ENCODE measurements at places on chromosomes 4 and X.

GRCh38 chrX:48474127-48474526, 1.9 kb upstream of the FTSJ1 start:
- no peak for DNase-seq

DNA sequence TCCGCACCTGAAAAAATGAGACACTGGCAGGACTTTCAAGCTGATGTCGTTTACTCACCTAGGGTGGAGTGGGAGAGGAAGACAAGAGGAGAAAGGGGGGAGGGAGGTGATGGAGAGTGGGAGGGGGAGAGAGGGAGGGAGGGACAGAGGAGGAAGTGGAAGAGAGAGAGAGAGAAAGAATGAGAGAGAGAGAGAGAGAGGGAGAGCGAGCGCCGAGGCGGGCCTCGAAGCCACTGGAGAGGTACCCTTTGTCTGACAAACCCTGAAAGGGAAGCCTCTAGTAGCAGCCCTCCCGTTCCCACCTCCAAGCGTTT, 296 bp upstream of the ADGRL3 start:
- DNase-seq = no peak

- no peak for DNase-seq
These were observed 19.1 kb downstream of the PIR start for GRCh38 chrX:15474028-15474427.

- DNase-seq = peak; percentile 27
These were observed 117.2 kb downstream of the TEX13C start for GRCh38 chrX:125436855-125437254.

GRCh38 chr4:3365326-3365725, 72.5 kb downstream of the RGS12 start:
- DNase-seq = no peak

- no peak for DNase-seq
These were observed 19.6 kb upstream of the NKRF start for GRCh38 chrX:119625843-119626242.

- no peak for DNase-seq
These were observed 219.1 kb upstream of the AMOT start for GRCh38 chrX:113059714-113060113.

GRCh38 chrX:74527350-74527749, 87.1 kb downstream of the RLIM start:
- DNase-seq = no peak

- no peak for DNase-seq
These were observed 104.4 kb downstream of the UCHL1 start for GRCh38 chr4:41360921-41361793.

DNA sequence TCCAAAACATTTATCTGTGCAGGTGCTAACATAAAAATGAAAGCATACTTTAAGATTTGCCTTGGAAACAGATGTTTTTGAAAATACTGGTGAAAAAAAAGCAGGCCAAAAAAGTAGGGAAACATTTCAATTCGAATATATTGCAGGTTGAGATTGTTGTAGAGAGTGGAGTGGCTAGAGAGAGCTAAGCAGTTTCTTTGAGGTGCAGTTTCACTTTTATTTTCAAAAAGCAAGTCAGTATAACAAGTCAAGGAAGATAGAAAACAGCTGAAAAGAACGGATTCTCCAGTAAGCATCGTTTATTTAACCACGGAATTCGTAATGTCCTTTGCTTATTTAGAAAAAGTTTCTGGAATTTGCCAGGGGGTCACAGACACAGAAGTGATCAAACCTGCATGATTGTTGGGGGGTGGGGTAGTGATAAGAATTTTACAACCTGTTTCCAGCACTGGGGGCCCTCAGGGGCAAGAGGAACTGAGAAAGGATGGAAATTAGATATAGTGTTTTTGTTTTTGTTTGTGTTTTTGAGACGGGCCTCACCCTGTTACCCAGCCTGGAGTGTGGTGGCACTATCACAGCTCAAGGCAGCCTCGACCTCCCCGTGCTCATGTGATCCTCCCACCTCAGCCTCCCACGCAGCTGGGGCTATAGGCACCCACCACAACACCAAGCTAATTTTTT, 175.0 kb downstream of the TENM3 start:
- no peak for DNase-seq

DNA sequence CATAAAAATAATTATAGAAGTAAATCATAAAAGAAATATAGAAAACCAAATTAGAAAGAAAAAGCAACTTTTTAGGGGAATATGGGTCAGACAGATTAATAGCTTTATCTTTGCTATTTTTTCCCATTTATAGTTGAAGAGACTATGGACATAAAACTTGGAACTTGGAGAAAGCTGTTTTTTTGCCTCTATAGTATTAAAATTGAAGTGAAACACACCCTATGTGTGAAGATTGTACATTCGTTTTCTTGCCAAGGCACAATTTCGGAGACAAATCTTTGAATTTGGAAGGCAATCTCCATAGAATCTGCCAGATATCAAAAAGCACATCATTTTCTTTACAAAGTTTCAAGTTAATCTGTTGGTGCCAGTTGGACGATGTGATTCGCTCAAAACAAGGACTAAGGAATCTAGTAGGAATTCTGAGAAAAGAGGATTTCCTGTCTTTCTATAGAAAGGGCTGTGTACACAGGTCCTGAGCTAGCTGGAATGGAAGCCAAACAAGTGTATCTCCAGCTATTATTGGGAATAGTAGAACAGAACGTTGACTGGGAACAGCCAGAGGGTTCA, 156.3 kb downstream of the SLC7A11 start:
- no peak for DNase-seq

- DNase-seq = no peak
These were observed 31.0 kb upstream of the HTRA3 start for GRCh38 chr4:8238515-8239053.

GRCh38 chr4:16070203-16070602, 13.6 kb downstream of the PROM1 start:
- DNase-seq = no peak

- DNase-seq = no peak
These were observed 90.1 kb downstream of the IRF2 start for GRCh38 chr4:184384056-184384809.

DNA sequence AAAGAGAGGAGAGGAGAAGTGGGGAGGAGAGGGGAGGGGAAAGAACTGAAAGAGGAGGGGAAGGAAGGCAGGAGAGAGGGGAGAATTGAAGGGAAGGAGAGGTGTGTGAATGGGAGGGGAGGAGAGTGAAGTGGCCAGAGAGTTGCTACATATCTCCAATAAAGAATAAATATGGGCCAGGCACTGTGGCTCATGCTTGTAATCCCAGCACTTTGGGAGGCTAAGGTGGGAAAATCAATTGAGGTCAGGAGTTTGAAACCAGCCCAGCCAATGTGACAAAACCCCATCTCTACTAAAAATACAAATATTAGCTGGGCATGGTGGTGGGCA, 482.4 kb downstream of the NAF1 start:
- DNase-seq = no peak

DNA sequence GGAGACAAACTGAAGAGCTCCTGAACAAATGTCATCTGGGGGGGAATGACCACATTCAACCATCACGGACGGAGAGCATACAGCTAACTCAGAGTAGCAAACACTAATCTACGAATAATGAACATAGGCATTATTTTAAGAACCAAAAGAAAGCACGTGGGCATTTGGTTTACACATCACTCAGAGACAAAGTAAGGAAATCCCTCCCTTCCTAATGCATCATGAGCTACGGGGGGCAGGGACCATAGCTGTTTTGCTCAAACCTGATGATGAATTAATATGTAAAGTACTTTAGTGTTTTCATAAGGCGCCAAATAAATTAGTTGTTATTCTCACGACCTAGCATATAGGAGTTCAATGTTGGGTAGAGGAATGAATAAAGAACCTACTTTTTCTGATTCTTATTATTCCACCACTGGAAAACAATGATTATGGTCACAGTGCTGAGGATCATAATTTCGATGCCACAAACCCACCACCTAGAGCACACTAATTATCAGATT, 11.7 kb upstream of the TMEM156 start:
- no peak for DNase-seq

GRCh38 chr4:176193938-176194337, 1.4 kb downstream of the SPATA4 start:
- no peak for DNase-seq

- no peak for DNase-seq
These were observed 1.7 kb downstream of the NUDT10 start for GRCh38 chrX:51334276-51334675.

DNA sequence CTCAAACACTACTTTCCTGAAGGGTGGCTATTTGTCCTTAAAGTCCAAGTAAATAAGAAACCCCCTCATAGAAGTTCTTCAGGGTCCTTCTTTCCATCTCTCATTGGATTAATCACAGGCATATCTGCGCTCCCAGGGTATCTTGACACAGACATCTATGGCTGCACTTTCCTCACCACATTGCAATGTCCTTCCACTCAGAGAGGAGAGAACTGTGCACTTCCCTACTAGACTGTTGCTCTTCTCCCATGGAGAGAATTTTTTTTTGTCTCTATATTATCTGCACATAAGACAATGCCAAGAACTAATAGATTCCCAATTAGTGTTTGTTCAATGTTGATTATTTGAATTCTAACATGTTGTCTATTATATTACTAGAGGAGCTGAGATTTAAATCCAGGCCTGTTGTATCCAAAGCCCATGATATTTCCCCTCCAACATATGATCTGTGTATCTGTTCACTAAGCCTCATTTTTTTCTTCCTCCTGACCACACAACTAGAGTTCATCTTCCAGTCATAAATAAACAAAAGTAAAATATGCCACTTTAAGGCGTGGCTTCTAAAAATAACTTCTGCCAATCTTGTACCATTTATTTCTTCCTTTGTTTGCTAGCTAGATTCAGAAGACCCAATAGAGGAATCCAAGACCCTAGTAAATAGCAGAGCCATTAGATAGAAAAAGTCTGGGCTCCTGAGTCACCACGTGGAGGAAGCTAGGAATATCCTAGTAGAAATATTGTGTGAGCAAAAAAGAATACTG, 61.5 kb upstream of the FAM241A start:
- no peak for DNase-seq

DNA sequence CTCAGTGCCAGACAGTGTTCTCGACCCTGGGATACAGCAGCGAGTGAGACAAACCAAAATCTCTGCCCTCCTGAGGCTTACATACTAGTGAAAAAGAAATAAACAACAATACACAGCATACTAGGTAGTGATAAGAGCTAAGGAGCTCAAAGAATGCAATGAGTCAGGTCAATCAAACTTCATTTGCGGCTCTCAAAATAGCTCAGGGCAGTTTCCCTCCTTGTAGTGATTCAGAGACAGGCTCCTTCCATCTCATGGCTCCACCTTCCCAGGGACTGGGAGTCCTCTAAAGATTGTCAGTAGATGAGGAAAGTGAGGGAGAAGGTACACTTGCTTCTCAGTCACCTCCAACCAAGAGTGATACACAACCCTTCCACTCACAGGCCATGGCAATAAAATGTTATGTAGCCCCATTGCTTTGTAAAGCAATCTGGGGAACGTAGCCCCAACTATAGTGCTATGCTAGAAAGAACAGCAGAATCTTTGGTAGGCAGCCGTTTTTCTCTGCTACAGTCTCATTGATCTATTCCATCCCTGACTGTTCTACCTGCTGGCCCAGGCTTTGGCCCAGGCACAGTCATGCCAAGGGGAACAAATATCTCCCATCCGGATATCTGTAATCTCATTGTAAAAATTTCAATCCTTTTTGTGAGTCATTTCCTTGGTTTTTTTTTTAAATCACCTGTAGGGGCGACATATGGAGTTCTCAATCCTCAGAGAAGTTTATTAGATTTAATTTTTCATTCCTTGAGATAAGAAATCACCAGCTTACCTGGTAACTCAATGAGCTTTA, 183.1 kb upstream of the S100G start:
- DNase-seq = no peak

GRCh38 chr4:106707776-106708463, 328.2 kb downstream of the DKK2 start:
- DNase-seq = no peak

GRCh38 chr4:80578001-80578400, 242.5 kb downstream of the CFAP299 start:
- no peak for DNase-seq

- no peak for DNase-seq
These were observed 229.6 kb upstream of the DIAPH2 start for GRCh38 chrX:96455078-96455477.

- DNase-seq = no peak
These were observed 65.3 kb upstream of the DCLK2 start for GRCh38 chr4:150012851-150013360.

DNA sequence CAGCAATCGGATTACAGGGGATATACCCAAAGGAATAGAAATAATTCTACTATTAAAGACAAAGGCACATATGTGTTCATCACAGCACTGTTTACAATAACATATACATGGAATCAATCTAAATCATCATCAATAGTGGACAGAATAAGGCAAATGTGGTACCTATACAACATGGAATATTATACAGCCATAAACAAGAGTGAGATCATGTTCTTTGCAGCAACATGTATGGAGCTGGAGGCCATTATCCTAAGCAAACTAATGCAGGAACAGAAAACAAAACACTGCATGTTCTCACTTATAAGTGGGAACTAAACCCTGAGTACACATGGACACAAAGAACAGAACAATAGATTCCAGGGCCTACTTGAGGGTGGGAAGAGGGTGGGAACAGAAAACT, 163.2 kb downstream of the CFAP299 start:
- no peak for DNase-seq

DNA sequence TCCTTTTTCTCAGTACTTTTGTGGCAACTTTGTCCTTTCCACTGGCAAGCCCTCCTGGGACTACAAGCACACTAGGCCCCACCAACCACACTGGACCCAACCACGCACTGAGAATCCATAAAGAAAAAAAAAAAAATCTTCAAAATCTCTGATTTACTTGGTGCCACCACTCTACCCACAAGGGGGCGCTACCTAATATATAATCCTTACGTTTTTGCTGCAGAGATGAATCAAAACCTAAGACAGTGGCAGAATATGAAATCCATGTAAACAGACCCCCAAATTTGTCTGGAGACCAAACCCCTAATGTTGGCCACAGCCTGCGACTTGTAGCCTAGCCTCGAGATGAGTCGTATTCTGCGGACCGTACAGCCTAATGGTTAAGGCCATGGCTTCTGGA, 63.5 kb upstream of the ARHGAP36 start:
- no peak for DNase-seq

DNA sequence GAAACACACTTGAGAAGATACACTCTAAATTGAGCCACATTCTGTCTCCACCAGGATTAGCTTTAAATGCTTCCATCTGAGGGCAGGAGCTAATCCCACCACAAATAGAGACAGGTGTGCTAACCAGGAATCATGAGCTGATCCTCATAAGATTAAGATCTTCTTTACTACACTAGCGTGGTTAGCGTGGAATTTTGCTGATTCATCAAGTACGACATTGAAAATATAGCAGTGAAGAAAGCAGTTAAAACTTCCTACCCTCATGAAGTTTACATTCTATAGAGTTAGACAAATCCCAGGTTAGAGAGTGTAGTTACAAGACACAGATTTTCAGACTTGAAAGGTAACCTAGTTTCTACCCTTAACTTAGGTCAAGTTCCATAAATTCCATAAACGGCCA, 5.3 kb upstream of the APELA start:
- no peak for DNase-seq

- no peak for DNase-seq
These were observed 55.8 kb downstream of the GPC4 start for GRCh38 chrX:133359466-133359865.

GRCh38 chrX:43909141-43909540, 26.9 kb upstream of the MAOB start:
- DNase-seq = no peak

Measured in GDM1 (cell line).